ENCODE measurements at places on chromosomes 4 and X.

DNA sequence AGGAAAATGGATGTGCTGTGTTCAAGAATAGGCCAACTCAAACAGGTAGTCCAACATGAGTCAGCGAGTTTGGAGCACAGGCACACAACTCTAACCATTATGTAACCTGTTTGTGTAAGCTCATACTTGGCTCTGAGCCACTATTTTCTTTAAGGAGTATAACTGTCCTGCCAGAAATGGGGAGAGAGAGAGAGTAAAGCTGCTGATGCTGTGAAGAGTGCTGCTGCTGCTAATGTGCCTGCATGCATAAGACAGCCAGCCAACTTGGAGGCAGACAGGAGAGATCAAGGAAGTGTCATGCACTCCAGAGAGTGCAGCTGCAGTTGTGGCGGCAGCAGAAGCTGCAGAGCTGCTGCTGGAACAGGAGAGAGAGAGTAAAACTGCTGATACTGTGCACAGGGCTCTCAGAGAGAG is 11.7 kb upstream of the STATH start:
- DNase-seq: peak; percentile 88

DNA sequence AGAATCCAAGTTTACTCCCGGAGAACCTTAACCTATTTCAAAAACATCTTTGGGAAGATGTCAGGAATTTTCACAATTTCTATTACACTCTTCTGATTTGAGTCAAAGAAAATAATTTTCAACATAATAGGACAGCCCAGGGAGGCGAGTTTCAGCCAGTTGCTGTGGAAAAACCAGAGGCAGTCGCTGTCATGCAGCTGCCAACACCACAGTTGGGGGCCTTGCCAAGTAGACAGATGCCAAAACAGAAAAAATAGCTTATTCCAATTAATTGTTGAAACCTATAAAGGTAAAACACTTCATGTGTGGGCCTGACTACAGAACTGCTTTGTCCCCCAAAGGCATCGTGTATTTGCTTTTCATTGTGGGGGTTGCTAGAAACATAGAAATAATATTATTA is 225.8 kb downstream of the DMD start:
- no peak for DNase-seq

GRCh38 chrX:21741869-21742701 is 15.8 kb downstream of the SMPX start:
- no peak for DNase-seq

GRCh38 chrX:72045552-72046277 is 86.0 kb downstream of the RTL5 start:
- peak; percentile 8 for DNase-seq

DNA sequence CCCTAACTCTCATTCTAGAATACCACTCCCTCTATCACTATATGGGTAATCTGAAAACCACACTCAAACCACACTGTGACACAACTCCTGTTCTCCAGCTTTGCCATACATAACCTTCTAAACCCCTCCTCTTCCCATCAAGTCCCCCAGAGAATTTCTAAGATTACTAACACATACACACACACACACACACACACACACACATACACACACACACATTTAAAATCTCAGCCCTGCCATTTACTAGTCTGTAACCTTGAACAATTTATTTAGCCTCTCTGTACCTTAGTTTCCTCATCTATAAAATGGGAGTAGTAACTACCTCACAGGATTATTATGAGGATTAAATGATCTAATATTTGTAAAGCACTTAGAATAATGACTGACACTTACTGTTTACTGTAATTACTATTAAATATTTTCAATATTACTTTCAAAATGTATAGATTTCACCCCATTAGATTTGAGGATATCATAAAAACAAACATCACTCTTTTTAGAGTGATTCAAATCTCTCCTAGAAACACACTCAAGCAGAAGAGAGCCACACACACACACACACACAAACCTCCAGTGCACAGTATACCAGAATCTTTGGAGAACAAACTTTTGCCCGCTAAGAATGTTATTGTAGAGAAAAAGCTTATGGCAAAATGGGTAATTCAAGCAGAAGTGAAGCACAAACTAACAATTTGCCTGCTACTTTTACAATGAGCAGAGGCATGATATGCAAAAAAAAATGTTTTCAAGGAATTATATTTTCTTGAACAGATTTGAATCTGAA is 3.8 kb downstream of the ANKRD50 start:
- no peak for DNase-seq

GRCh38 chrX:19887911-19888879 is 795 bp upstream of the SH3KBP1 start:
- DNase-seq: peak; percentile 81

DNA sequence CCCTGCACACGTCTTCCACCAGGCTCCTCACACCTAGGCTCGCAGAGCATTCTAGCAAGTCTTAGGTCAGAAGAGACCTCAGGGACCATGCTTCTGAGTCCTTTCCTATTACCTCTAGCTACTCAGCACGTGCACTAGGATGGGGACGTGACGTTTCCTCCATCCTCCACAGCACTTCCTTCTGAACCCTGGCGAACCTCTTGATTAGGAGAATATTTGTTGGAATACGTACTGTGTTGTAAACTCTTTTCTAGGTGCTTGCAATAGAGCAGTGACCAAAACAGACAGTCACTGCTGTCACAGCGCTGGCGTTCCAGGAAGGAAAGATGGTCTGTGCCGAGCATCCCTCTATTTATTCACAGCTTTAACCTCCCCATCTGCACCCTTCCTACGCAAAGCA is 12.9 kb upstream of the TENM3 start:
- DNase-seq: no peak

DNA sequence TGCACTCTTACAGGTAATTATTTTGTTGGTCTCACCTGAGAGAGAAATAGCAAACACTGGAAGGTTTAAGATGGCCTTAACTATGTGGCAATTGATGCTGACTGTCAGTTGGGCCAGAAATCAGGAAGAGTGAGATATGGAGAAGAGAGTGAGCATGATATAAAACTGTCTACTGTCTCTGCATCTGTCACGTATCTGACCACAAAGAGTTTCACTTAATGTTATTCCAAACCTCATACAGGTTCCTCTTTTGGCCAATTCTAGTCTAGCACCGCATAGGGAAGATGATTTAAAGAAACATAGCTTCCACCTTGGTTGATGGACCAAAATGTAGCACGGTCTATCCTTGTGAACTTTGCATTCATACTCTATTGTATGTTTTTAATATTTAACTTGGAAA is 381.0 kb upstream of the BOD1L1 start:
- DNase-seq: no peak

DNA sequence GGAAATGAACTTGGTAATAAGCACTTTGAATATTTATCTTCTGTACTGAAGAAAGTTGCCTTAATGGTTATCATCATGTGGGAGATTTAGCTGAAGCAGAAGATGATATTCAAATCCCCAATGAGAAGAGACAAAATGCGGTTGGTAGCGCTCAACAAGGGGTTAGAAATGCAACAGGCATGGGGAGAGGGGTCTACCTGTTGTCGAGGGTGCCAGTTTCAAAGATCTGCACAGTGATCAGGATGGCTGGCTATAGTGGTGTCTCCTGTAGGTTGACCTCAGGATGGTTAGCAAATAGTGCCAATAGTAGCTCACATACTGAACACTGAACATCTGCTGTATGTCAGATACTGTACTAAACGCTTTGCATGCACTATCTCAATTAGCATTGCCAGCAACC is 7.0 kb upstream of the HS6ST2 start:
- DNase-seq: no peak

DNA sequence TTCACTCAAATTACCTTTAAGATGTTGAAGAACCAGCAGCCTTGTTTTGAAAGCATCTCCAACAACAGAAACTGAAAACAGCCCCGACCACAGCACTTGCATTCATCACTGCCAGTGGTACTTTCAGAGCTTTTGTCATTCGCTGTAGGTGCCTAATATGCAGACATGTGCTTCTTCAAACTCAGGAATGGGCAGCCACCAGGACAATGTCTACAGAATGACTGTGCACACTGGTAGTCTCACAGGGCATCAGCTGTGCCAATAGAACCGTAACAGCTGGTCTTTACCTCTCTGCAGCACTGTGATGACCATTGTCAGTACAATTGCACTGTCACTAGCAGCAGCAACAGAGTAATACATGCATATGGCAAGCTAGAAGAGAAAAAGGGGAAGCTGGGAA is 1149.7 kb downstream of the STPG2 start:
- DNase-seq: no peak

DNA sequence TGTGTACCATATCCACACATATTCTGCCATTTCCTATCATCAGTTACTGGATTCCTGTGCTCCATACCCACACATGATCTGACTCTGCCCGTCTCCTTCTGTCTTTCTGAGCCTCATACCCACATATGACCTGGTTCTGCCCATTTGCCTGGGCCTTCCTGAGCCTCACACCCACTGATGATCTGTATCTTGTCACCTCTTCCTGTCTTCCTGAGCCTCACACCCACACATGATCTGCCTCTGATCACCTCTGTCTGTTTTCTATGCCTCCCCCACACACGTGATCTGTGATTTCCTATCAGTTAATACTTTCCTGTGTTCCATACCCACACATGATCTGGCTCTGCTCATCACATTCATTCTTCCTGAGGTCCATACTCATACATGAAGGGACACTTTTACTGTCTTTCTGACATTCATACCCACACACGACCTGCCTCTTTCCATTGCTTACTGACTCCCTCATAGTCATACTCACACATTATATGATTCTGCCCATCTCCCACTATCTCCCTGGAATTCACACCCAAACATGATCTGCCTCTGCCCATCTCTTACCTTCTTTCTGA is 32.5 kb downstream of the SCML1 start:
- DNase-seq: no peak

DNA sequence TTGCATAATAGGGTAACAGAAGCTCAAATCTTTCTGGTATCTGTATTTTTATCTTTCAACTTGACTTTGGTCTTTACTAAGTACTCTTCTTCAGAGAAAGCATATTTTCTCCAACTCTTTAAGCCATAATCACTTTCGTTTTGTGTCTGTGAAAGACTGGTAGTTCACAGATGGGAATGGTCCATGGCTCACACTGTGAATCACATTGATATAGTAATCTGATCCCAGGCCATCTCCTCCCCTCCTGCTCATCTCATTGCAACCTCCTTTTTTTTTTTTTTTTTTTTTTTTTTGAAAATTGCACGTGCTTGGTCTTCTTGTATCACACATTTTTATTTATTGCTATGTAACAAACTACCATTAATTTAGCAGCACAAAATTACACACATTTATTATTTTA is 694.5 kb upstream of the SLIT2 start:
- DNase-seq: no peak

DNA sequence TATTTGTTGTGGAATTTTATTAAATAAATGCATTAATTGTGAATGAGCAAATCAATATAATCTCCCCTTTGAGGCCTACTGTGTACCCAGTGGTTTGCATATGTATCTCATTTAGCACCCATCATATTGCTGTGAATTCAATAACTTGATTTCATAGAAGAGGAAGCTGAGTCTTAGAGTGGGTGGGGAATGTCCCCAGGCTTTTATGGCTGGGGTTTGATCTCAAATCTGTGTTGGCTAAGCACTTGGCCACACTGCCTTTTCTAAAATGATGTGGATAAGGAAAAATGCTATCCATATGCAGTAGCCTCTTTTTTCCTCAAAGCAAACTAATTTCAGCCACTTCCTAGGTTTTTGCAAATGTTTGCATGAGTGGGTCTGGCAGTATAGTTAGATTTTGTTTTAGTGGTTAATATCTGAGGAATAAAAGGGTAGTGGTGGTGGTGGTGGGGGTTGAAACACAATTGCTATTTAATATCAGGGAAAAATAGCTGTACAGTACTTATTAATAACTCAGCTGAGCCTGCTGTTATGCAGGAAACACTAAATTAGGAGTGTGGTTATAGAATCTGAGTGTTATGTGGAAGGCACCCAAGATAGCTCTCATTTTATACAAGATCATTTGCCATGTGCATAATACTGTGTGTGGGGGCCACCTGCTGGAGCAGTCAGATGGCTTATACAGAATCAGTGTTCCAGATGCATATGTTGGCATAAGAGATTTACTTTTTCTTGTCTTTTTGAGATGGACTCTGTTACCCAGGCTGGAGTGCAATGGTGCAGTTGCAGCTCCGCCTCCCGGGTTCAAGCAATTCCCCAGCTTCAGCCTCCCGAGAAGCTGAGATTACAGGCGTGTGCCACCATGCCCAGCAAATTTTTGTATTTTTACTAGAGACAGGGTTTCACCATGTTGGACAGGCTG is 108.0 kb downstream of the TMEM131L start:
- no peak for DNase-seq

Measured in T47D (cell line).